ENCODE measurements at places on chromosomes 4 and X.

GRCh38 chrX:13345037-13345436 is 25.2 kb upstream of the ATXN3L start:
- DNase-seq = no peak

DNA sequence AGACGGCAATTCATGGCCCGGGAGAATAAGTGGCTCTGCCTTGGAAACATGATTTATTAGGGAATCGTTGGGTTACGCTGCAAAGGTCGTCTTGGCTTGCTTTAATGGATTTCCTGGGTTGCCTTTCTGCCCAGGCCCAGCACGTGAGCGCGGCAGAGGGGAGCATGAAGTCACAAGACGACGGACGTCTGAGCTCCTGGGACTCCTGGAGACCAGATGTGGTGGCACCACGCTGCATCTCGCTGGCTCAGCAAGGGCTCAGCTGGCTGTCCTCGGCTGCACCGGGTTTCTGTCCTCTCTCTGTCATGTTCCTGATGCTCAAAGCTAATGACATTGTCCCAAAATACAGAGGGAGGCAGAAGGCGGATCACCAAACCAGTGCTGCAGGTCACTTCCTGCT is 61.2 kb downstream of the C4orf50 start:
- no peak for DNase-seq

GRCh38 chr4:8255698-8256441 is 13.7 kb upstream of the HTRA3 start:
- peak; percentile 70 for DNase-seq

DNA sequence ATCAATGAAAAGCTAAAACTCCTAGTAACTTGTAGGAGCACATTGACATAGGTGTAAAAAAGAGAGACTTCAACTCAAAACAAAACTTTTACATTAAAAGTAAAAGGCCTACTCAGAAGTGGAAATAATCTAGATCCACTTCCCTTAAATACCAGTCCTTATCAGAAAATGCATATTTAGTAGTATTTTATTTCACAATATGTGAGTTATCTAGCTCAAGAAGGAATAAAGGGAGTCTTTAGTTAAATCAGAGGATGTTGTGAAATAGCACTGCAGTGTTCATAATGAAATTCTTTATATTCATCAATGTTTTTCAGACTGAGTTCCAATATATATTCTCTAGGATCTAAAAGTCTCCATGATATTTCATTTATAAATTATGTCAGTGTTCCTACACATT is 715.0 kb downstream of the GRID2 start:
- no peak for DNase-seq

GRCh38 chr4:82043809-82044137 is 330.0 kb downstream of the HNRNPD start:
- no peak for DNase-seq

- peak; percentile 50 for DNase-seq
Observed at GRCh38 chr4:113293043-113293560, 243.6 kb downstream of the ANK2 start.

GRCh38 chr4:52945982-52946381 is 83.9 kb downstream of the RASL11B start:
- no peak for DNase-seq

- DNase-seq = no peak
Observed at GRCh38 chr4:23332313-23332712, 557.5 kb downstream of the PPARGC1A start.

GRCh38 chr4:150609131-150609530 is 27.2 kb downstream of the MAB21L2 start:
- no peak for DNase-seq

DNA sequence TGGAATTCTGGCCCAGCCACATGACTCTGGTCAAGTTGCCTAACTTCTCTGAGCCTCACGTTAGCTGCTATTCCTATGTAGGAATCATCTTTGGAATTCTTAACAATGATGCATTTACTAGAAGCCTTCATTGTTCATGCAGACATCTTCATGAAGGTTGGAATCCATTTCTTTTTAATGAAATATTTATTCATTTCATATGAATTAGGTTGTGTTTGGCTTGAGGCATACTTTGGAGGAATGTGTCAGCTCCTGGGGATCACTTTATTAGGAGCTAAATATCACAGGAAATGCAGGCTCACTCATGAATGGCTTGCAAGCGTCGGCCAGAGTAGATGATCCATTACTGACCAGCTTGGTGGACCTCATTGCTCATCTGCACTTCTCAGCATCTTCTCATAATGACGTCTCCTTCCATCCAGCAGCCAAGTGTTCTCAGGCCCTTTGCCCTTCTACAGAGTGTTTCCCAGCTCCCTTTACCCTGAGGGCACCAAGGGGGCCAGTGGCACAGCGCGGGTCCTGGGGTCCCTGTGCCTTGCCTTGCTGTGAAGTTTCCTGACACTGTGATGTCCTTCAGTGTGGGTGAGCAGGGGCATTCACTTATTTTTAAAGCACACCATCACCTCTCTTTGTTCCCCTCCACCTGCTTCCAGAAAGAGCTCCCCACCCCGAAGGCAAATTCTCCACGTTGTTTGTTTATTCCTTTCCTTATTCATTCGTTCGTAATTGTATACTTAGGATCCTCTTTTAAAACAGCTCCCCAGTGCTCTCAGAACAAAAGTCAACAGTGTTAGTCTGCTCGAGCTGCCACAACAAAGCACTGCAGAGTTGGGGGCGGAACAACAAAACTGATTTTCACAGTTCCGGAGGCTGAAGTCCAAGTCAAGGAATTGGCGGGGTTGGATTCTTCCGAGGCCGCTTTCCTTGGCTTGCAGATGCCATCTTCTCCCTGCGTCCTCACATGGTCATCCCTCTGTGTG is 106.8 kb downstream of the STK32B start:
- peak; percentile 67 for DNase-seq

- peak; percentile 85 for DNase-seq
Observed at GRCh38 chrX:150258463-150259430, 104.4 kb upstream of the MAMLD1 start.

DNA sequence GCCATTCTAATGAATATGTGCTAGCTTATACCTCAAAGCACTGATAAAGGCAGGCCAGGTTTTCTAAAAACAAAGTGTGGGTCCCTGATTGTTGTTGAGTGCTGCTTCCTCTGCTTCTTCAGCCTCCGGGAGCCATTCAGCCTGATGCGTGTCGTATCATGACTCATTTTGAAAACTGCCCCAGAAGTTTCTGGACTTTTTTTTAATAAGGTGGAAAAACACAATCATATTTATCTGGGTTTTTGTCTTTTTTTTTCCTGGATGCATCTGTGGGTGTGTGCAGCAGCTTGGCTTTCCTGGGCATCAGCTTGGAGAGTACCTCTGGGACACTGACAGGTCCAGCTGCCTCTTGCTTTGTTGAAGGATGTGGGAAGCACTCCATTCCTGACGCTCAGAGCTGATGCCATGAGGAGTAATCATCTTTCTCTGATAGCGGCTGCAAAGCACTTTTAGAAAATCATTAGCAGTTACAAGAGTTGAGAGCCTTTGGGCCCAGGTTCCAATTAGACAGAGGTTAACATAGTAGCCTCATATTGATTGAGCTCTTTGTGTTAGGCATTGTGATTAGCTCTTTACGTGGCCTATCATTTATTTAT is 66.9 kb downstream of the PARM1 start:
- no peak for DNase-seq

DNA sequence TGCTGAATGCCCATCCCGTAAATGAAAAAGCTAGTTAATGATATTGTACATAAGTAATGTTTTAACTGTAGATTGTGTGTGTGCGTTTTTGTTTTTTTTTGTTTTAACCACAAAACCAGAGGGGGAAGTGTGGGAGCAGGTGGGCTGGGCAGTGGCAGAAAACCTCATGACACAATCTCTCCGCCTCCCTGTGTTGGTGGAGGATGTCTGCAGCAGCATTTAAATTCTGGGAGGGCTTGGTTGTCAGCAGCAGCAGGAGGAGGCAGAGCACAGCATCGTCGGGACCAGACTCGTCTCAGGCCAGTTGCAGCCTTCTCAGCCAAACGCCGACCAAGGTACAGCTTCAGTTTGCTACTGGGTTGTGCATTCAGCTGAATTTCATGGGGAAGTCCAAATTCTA is at the start of gene SPP1:
SPP1 (plus strand) TSS at position 249 of the 400 bp plus-strand sequence. CDS start 1,182 bp downstream, outside the sequence.
- no peak for DNase-seq

DNA sequence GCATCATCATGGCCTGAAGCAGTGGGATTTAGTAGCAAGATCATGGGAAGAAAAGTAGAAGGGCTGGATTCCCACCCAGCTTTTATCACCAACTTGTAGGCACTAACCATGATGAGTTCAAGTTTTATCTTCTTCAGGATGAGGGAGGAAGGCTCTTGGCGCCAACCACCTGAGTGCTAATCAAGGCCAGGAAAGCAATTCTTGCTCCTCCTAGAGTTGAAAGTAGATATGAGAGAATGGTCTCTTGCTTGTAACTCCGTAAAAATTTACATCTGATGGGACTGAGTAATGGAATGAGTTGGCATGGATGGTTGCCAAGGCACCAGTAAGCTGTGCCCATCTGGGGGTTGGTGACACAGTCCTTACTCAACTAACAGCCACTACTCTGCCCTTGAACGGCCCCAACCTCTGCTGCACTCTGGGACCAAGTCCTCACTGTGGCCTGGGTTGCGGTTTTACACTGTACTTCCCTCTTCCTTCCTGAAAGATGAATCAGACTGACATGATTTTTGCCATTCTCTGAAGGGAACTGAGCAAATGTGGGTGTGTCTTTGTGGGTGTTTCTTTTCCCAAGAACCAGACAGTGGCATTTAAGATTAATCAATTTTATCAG is 39.4 kb upstream of the NDP start:
- DNase-seq = peak; percentile 86

- no peak for DNase-seq
Observed at GRCh38 chr4:1713003-1713851, 1.1 kb upstream of the SLBP start.

DNA sequence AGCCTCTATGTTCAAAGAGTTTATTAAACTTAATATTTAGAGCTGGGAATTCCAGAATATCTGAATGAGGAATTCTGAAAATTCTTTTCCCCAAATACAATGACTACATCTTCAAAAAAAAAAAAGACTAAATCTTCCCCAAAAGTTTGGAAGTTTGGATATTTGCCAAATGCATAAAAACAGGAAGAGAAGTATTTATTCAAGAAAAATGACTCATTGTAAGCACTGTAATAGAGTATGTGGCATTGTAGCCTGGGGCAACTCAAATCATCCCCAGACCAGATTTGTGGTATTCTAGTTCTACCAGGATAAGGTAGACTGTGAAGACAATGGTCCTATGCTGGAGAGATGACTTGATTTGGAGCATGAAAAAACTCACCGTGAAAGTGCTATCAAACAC is 78.5 kb upstream of the PDHA2 start:
- DNase-seq = peak; percentile 79

DNA sequence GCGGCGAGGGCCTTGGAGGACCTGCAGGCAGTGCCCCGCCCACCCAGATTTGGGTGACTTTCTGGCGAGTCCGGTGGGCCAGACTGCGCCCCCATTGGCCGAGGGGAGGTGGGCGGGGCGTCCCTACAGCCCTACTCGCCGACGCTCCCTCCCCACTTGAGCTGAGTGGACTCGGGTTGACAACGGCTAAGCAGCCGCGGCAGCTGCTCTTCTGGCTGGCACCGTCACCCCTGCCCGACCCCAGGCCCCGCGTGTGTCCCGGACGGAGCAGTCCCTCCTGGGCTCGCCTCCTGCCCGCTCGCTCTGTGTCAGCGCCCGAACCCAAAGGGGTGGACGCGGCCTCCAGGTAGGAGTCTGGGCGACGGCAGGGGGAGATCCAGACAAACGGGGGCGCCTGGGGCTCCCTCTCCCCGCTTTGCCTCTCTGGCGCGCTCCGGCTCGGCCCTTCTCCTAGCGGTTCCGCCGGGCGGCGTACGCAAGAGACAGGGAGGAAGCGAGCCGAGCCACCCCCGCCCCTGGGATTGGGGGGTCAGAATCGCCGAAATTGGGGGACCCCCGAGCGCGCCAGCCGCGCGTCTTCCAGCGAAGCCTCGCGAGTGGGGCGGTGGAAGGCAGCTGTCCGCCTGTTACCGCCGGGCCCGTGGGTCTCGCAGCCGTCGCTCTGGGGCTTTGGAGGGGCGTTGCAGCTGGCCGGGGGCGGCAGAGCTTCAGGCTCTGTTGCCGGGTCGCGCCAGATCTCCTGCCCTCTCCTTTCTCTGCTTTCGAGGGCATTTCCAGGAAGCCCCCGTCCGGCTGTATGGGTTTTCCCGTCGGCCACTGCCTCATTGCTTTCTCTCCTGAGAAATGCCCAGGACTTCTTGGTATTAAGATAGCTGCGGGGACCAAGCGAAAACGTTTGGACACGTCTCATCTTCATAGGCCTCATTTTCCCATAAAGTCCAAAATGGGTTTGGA is 46.3 kb downstream of the STARD8 start:
- peak; percentile 32 for DNase-seq

DNA sequence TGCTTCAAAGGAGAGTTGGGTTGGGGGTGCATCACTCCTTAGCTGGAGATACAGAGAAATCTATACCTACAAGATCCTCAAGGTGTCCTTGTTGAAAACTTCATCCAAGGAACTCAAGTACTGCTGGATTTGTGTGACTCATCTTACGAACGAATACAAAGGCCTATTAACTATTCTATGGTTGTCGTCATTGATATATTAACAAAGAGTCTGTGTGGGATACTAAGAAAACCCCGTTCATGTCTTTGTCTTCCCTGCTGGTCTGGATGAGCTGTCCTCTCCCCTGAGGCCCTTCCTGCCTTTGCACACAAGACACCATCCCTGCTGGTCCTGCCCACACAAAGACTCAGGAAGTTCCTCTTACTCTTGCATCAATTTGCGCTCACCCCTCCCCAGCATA is 54.9 kb upstream of the IRF2 start:
- peak; percentile 68 for DNase-seq

- no peak for DNase-seq
Observed at GRCh38 chr4:187380181-187380581, 615.4 kb upstream of the ZFP42 start.

DNA sequence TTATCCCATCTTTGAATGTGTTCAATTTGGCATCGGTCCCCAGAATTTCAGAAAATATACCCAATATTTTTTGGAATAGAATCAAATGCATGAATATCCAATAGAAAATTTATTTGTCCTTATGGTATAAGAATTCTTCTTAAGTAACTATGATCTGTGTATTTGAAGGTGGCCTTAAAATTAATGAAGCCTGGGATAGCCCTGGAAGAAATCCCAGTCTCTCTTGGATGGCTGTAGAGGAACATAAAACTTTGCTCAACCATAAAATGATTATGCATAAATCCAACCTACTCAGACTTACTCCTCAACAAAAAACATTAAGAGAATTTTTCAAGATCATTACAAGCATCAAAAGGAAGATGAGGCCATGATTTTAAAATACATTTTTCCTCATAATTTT is 269.4 kb upstream of the SMIM31 start:
- DNase-seq = no peak

GRCh38 chr4:13659341-13660070 is 32.0 kb upstream of the BOD1L1 start:
- DNase-seq = no peak

DNA sequence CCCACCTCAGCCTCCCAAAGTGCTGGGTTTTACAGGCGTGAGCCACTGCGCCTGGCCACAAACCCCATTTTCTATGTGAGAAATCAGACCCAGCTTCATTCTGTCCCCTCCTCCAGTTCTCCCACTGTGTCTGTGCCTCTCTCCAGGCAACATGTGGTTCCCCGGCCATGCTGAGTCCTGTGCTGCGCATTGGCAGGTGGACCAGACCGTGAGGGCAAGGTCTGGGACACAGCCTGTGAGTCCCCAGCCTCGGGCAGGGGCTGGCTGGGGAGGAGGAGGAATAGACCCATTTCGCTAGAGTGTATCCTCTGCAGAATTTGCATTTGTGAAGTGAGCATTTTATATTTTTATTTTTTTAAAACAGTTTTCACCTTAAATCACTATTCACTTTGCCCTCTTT is 21.5 kb upstream of the CLDN24 start:
- no peak for DNase-seq
